ENCODE measurements at places on chromosomes 2 and 18. TPM values are rescaled to one million over a fixed set of nuclear protein-coding genes. Genes with fewer than 3 reads are reported as not detected.

Gene NR4A2
- total RNA-seq, result 2.9 TPM

DNA sequence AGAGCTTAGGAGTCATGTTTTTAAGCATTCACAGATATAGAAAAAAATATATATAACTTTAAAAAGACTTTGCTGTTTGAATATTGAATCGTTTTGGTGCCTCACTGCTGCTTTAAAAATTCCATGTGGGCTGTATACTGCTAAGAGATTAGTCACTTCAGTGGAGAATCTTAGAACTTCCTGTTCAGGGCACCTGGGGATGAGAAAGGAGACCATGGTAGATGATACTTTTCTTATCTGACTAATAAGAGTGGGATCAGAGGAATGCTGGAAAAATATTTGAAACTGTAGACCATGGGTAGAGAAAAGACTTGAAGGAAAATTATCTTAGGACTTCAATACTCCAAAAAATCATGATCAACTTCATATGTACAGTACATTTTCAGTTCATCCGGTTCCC is 442.2 kb upstream of the SETBP1 start:
- no peak for DNase-seq

Gene KLHL29
- total RNA-seq, result 8.7 TPM

Gene SAP130
- total RNA-seq, result 5.5 TPM

DNA sequence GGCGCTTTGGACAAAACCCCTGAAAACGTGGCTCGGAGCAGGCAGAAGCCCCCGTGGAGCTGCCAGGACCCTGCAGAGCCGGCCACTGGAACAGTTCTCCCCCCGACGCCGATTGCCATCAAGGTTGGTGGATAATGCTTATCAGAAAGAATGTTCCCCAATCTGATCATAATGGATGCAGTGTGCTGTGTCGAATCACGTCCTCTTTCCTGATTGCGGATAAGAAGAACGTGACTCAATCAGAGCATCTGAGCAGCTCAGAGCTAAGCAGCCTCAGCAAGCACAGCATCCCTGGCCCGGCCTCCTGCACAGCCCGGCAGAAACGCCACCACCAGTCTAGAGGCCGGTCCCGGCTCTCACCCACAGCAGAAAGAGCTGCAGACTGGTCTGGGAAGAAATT is 488.0 kb downstream of the EIPR1 start:
- no peak for DNase-seq

DNA sequence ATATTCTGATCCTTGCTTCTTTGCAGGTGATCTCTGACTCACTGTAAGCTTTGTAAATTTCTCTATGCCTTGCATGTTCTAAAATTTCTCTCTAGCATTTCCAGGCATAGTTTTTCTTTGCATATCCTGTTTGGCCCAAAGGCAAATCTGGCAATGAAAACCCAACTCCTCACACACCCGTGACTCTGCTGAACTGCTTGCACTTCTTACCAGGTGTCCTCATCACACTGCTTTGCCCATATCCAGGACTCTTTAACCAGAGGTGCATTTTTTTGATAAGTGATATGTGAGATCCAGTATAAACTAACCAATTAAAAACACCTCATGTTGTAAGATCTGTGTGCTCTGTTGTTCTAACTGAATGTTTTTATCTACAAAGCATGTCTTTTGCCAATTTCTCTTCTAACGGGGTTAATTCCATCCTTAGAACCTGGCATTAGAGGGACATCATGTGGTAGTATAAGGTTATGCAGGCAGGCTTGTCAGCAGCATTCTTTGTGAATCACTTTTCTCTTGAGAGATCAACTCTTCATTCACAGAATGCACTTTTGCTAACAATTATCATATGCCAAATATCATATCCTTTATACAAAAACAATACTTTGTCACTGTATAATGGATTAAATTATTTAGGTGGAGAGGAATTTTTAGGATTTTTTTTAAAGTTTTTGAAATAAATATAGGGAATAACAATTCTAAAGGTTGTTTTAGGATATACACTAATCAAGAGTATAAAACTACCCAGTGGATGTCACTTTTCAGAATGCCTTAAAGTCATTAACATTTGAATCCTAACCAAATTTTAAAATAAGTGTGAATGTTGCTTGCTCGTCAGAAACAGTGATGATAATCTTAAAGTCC is 20.8 kb upstream of the TMX3 start:
- DNase-seq, result no peak

All from urinary bladder (tissue), 4 donors.